ENCODE measurements at places on chromosomes 11 and 22.
A peak's percentile ranks its signal among the peaks of the same experiment; 100 is the strongest.

DNA sequence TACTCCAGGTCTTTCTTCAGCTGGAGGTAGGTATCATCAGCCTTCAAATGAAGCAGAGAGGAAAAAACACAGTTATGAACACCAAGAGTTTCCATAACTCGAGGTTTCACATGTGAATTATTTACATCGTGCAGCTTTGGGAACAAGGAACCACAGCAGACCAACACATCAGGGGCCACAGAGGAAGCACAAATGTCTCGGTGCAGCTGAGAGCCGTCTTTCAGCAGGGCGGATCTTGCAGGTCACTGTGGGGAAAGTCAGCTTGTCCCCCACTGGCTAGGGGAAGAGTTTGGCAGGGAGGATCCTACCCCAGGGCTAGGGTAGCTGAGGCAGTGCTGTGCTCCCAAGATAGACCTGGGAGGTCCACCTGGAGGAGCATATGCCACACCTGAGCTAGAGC is 74.7 kb downstream of the C11orf58 start:
- no peak for DNase-seq

DNA sequence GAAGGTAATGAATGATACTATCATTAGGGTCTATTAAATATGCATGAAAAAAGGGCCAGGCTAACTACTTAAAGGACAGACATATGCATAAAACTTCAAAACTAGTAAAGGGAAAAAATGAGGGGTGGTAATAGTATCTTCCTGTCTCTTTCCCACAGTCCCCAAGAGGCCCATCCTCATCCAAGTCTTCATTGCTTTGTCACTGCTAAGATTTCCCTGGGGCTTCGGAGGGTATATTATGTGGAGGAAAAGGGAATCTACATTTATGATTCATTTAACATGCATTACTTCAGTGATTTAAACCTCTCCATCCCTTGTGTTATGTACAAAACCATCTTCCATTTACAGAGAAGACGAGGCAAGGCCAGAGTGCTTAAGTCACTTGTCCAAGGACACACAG is 66.1 kb downstream of the CWC15 start:
- no peak for DNase-seq

GRCh38 chr11:133123796-133124195 is 408.5 kb downstream of the OPCML start:
- DNase-seq = no peak

DNA sequence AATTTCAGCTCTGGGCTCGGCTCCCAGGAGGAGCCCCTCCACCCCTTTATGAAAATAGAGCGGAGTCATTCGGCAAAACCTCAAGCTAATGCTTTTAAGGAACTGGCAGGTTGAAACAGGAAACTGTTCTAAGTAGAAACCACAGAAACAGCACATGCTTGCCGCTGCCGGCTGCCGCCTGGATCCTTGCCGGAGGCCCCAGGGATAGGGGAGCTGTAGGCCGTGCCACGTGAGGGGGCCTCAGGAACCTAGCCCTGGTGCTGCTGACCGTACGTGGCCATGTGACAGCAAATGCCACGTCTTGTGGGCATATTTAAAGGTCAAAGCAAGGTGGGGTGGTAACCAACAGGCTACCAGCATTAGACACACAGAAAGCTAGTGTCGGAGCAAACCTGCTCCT is 77.9 kb upstream of the TIMP3 start:
- DNase-seq = no peak

- DNase-seq = no peak
Observed at GRCh38 chr11:120013325-120014250, 124.3 kb downstream of the TRIM29 start.

GRCh38 chr11:1077417-1078119 is 2.9 kb downstream of the MUC2 start:
- DNase-seq = no peak

- no peak for DNase-seq
Observed at GRCh38 chr11:122189229-122189628, 73.2 kb upstream of the BLID start.

DNA sequence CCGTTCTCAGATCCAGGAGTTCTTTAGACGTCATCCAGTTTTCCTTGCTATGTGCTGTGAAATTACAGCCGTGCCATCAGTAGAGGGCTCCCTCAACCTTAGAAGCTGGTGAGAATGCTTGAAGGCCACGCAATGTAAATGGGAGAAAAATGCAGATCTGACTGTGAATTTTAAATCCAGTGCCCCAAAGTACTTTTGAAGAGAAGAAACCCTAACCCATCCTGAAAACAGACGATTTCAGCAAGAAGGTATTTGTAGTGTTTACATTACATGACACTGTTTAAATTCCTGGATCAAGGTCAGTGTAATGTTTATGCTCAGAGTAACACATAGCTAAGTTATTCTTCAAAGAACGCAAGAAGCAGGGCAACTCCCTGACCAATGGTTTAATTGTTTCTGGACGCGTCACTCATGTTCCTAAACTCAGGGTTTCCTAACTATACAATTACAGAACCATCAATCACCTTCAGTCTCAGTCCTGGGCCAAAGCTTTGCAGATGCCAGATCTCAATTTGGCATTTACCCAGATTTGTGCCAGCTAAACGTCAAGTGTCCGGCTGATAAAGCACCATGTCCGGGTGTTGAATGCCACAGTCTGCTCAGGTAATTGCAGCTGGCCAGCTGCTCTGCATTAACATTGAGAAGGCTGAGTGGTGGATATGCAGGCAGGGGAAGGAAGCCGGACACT is 38.2 kb downstream of the ADAMTS8 start:
- peak; percentile 49 for DNase-seq

DNA sequence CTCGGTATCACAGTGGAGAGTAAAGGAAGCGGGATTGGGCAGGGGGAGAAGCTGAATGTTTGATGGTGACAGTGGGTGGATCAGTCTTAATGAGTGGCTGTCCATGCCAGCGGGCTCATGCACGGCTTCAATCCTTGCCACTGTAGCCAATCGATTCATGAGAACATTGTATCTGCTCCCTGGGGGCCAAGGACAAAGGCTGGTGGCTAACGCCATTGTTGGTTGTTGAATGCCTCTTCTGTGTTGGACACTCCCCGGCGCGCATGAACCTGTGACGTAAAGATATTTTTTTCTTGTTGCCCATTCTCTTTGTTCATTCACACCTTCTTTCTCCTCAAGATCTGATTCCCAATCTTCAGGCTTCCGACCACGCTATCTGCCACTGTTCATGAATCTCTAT is 20.9 kb upstream of the ATXN10 start:
- no peak for DNase-seq

DNA sequence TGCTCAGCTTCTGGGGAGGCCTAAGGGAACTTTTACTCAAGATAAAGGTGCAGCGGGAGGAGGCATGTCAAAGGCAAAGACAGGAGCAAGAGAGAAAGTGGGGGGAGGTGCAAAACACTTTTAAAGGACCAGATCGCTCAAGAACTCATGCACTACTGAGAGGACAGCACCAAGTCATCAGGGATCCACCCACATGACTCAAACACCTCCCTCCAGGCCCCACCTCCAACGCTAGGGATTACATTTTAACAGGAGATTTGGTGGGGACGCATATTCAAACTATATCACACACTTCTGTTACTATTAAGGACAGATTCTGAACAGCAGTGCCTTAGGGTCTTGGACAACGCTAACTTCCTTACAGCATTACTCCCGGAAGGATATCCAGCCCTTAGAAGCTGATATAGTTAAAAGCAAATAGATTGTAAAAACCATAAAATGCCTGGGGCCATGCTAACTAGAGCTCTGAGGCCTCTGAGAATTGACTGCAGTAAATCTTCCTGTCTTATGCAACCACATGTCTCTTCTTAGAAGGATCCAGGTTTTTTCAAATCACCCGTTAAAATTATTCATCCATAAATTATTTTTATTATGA is 16.7 kb upstream of the ZC3H12C start:
- no peak for DNase-seq

DNA sequence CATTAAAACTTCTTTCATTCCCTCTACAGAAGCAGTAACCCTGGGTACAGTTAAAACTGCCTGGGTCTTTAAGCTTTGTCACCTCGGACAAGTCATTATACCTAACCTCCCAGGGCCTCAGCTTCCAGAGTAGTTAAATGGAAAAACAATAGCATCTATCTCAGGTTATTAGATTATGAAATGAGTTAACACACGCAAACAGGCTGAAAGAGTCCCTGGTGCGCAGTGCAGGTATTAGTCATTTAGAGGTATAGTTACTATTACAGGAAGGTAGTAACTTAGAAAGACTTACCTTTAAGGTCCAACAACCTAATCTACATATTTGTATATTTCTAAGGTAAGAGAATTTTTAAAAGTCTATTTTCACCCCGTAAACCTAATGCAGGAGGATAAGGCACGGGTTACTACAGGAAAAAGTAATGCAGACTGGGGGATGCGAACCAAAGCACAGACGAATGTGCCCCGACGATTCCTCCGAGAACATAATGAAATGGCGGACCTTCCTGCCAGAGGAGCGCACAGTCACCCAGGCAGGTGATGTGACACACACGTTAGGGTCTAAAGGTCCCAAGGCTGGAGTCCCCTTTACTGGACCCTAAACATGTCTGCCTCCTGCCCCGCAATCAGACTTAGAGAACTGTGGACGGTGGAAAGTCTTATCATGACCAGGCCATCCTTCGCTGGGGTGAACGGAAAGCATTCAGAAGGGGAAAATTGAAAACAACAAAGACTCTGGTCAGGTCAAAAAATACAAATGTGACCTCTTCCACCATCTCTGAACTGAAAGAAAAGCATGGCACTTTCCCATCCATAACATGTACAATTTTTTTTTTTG is 1.3 kb downstream of the NAP1L4 start:
- DNase-seq = no peak

DNA sequence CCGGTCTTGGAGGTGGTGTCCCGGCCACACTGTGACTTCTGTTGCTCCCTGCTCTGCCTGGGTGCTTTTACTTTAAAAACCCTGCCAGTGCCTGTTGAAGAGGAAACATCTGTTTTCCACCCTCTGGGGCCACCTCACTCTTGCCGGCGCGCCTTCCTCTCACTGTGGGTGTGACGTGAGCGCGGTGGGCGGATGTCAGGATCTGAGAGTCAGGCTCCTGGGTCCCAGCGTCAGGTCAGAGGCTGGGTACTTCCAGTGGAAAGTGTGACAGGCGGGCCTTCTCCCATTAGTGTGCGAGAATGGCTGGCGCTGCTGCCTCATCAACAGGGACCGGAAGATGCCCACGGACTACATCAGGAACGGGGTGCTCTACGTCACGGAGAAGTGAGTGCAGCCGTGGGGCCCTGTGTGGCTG is 54.2 kb downstream of the GRAMD4 start:
- DNase-seq = no peak

DNA sequence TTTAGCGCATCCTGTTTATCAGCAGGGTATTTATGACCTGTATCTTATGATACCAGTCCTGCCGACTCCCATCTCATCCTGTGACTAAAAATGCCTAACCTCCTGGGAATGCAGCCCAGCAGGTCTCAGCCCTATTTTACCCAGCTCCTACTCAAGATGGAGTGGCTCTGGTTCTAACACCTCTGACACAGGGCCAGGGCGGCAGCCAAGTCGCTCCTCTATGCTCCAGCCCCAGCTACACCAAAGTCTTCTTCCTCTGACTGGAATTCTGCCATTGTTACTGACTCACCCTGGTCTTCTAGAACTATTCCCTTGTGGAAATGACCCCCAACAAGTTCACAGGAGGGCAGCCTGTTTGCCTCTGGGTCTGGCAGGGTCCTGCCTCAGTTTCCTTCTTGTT is 7.9 kb upstream of the C1QTNF6 start:
- no peak for DNase-seq

Measured in NCI-H2029 treated with DMSO at 0.1 percent for 48 hours (cell line).